ENCODE measurements at places on chromosomes 6 and 20. TPM values are rescaled to one million over a fixed set of nuclear protein-coding genes. Genes with fewer than 3 reads are reported as not detected.
A peak's percentile ranks its signal among the peaks of the same experiment; 100 is the strongest.

- no peak overlapping the region for H3K4me3 ChIP-seq
- H3K27ac ChIP-seq = no peak overlapping the region
- peak; percentile 77 for DNase-seq
- H3K27me3 ChIP-seq = no peaks in the 10 kb centered on the region
Measured at GRCh38 chr6:44512868-44513741, 125.6 kb downstream of the CDC5L start.

DNA sequence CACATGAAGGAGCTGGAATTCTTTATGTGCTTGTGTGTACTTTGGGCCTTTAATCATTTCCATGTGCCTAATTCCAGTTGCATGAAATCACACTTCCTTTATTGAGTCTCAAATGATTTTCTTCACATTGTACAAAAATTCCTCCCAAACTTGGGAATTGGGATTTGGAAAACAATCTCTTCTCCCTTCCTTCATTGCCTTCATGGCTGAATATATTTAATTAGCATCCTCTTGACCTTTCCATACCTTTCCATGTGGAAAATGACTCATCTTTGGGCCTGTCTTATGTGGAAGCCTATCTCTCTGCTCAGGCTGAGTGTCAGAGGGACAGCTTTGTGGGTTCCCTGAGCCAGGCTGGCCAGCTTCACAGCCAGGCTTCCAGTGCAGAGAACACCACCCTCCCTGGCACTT, 33.0 kb upstream of the CDH4 start:
- no peaks in the 10 kb centered on the region for H3K36me3 ChIP-seq
- no peak overlapping the region for H3K4me3 ChIP-seq
- H3K27ac ChIP-seq = no peak overlapping the region
- H3K27me3 ChIP-seq = no peaks in the 10 kb centered on the region
- DNase-seq = no peak

DNA sequence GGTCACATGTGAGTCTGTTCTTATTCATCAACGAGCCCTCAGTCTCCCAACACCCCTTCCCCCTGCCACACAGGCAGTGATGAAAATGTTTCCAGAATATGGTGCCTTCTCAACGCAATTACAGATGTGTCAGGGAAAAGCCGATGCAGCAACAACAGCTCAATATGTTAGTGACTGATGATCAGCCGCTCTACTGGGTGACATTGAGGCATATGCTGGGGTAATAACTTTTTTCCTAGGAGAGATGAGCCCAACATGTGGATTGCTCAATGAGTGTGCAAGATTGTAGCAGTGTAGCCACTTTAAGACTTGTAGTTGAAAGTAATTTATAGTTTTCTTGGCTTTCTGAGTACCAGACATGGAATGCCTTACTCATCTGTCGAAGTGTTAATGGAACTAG, 49.4 kb downstream of the DTD1 start:
- no peaks in the 10 kb centered on the region for H3K4me1 ChIP-seq
- H3K36me3 ChIP-seq = no peaks in the 10 kb centered on the region
- H3K27ac ChIP-seq = no peak overlapping the region
- H3K4me3 ChIP-seq = no peak overlapping the region
- no peaks in the 10 kb centered on the region for H3K27me3 ChIP-seq

- DNase-seq = no peak
- peaks cover 9% of the 10 kb centered on the region for H3K4me1 ChIP-seq
- H3K4me3 ChIP-seq = no peak overlapping the region
- H3K27me3 ChIP-seq = no peaks in the 10 kb centered on the region
Measured at GRCh38 chr20:37725165-37725564, 31.3 kb downstream of the CTNNBL1 start.

GRCh38 chr20:64219202-64219601, 36.3 kb upstream of the PCMTD2 start:
- H3K4me1 ChIP-seq = peaks cover 10% of the 10 kb centered on the region
- no peaks in the 10 kb centered on the region for H3K36me3 ChIP-seq
- H3K27me3 ChIP-seq = no peaks in the 10 kb centered on the region
- no peak overlapping the region for H3K4me3 ChIP-seq

GRCh38 chr6:130524552-130524951, 158.7 kb downstream of the TMEM200A start:
- H3K4me3 ChIP-seq = no peak overlapping the region
- no peaks in the 10 kb centered on the region for H3K27me3 ChIP-seq
- H3K4me1 ChIP-seq = no peaks in the 10 kb centered on the region
- H3K27ac ChIP-seq = no peak overlapping the region
- DNase-seq = no peak

DNA sequence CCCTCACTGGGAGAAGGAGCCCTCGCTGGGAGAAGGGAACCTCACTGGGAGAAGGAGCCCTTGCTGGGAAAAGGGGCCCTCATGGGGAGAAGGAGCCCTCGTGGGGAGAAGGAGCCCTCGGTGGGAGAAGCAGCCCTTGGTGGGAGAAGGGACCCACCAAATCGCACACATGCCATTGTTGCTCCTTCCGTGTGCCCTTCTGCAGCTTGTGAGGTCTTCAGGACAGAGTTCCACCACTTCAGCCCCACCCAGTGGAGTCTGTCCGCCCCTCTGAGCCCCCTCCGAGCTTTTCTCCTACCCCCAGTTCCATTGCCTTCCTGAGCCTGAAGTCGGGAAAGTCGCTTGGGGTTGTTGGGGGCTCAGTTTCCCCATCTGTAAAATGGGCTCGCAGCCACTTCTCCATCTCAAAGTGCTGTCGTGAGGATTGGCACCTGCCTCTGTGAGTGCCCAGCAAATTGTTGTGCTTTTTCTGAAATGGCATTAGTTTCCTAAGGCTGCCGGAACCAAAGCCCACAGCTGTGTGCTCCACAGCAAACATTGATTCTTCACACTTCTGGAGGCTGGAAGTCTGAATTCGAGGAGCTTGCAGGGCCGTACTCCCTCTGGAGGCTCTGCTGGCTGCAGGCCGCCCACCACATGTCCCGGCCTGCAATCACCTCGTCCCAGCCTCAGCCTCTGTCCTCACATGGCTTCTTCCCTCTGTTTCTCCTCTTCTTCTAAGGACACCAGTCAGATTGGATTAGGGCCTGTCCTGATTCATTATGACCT, 124.7 kb upstream of the PMEPA1 start:
- no peaks in the 10 kb centered on the region for H3K27me3 ChIP-seq
- no peak for DNase-seq
- no peak overlapping the region for H3K27ac ChIP-seq
- no peak overlapping the region for H3K4me3 ChIP-seq
- H3K4me1 ChIP-seq = no peaks in the 10 kb centered on the region

DNA sequence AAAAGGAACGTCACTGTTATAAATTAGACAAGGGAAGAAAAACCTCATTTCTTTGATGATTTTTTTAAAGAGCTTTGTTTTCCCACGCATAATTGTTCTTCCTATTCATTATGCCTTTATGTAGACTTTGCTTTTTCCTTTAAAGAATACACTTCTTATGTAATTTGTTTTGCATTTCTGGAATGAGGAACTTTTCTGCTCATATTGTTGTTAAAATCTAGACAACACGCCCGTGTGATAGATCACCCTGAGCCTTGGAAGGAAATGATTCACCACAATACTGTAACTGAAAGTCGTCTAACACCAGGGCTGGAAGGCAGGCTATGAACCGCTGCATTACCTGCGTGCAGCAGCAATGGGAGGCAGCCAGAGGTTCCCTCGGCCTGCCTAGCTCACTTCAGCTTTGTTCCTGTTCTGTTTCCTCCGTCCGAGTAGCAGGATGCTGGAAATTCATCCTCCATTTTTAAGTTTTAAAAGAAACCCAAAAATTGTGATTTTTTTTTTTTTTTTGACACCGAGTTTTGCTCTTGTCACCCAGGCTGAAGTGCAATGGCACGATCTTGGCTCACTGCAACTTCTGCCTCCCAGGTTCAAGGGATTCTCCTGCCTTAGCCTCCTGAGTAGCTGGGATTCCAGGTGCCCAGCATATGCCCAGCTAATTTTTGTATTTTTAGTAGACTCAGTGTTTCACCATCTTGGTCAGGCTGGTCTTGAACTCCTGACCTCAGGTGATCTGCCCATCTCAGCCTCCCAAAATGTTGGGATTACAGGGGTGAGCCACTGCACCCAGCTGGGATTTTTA, 49.6 kb upstream of the ZNF217 start:
- H3K27ac ChIP-seq = peak overlapping the region; percentile 80
- H3K36me3 ChIP-seq = no peaks in the 10 kb centered on the region
- no peaks in the 10 kb centered on the region for H3K27me3 ChIP-seq
- H3K4me1 ChIP-seq = peaks cover 25% of the 10 kb centered on the region
- no peak for DNase-seq

DNA sequence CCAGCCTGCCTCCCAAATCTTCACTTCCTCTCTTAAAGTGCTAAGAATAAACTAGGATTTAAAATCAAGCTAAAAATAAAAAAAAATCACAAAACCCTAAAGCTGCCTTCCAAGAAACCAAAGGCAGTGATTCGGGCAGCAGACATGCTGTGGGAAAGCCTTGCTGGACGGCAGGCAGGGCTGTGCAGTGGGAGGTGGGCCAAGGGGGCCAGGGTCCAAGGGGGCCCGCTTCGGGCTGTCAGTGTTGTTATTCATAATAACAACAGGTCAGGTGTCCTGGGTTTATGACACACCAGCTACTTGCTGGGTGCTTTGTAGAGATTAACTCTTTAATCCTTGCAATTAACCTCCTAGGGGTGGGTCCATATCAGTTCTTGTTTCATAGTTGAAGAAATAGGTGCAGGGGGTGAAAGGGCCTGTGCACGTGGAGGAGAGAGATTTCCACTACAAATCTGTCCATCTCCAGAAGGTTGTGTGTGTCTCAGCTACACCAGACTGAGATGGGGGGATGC, 40.4 kb downstream of the CD40 start:
- no peak for DNase-seq
- H3K27me3 ChIP-seq = no peaks in the 10 kb centered on the region
- no peak overlapping the region for H3K27ac ChIP-seq
- no peaks in the 10 kb centered on the region for H3K4me1 ChIP-seq

GRCh38 chr6:45075246-45075645, 252.9 kb upstream of the RUNX2 start:
- no peaks in the 10 kb centered on the region for H3K36me3 ChIP-seq
- H3K27ac ChIP-seq = no peak overlapping the region
- H3K27me3 ChIP-seq = no peaks in the 10 kb centered on the region
- no peak for DNase-seq

DNA sequence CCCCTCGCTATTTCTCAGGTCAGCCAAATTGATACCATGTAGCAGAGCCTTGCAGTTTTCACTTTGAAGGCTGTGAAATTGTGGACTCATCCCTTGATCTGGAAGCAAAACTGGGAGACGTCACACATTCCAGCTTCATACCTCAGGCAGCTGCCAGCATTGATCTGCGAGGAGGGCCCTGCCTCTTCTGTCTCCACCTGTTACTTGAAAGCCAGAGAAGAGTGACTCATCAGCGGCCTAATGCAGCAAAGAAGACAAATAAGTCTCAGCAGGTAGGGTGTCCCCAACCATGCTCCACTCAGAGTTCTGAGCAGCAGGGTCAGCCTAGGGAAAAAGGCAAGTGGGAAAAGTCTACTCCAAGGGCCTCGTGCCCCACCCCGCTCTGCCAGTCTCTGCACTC, 69.4 kb upstream of the BMP2 start:
- H3K4me1 ChIP-seq = no peaks in the 10 kb centered on the region
- no peak for DNase-seq
- H3K27me3 ChIP-seq = no peaks in the 10 kb centered on the region
- no peak overlapping the region for H3K27ac ChIP-seq
- H3K36me3 ChIP-seq = no peaks in the 10 kb centered on the region

DNA sequence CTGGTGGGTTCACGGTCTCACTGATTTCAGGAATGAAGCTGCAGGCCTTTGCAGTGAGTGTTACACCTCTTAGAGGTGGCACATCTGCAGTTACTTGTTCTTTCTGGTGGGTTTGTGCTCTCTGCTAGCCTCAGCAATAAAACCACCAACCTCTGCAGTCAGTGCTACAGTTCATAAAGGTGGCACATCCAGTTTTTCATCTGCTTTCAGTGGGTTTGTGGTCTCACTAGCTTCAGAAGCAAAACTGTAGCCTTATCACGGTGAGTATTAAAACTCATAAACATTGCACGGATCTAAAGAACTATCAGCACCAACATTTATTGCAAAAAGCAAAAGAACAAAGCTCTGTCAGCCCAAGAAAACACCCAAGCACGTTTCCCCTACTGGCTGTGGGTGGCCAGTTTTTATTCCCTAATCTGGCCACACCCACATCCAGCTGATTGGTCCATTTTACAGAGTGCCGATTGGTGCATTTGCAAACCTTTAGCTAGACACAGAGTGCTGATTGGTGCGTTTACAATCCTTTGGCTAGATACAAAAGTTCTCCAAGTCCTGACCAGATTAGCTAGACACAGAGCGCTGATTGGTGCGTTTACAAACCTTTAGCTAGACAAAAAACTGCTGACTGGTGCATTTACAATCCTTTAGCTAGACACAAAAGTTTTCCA, 3.4 kb upstream of the TMEM14C start:
- peak overlapping the region; percentile 46 for H3K4me3 ChIP-seq
- no peaks in the 10 kb centered on the region for H3K36me3 ChIP-seq

DNA sequence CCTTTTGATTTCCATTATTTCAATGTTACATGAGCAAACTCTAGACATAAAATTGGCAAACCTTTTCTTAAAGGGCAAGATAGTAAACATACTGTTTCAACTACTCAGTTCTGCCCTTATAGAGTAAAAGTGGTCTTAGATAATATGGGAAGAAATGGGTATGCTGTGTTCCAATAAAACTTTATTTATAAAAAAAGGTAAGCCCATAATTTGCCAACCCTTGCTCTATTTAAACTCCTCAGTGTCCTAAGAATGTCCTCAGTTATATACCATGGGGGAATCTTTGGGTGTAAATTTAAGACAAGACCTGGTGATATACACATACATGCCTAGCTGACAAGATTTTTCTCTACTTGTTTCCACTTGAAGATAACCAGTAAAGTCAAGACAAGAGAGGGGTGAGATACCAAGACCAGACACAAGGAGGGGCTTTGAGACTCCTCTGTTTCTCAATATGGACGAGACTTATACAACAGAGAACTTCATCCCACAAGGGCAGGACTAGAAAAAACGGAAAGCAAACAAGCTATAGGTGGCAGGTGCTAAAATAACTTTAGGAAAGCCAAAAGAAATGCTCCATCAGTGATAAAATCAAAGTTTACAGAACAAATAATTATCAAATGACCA, 10.5 kb downstream of the SNX3 start:
- DNase-seq = no peak
- no peaks in the 10 kb centered on the region for H3K27me3 ChIP-seq
- no peak overlapping the region for H3K4me3 ChIP-seq
- H3K27ac ChIP-seq = no peak overlapping the region

DNA sequence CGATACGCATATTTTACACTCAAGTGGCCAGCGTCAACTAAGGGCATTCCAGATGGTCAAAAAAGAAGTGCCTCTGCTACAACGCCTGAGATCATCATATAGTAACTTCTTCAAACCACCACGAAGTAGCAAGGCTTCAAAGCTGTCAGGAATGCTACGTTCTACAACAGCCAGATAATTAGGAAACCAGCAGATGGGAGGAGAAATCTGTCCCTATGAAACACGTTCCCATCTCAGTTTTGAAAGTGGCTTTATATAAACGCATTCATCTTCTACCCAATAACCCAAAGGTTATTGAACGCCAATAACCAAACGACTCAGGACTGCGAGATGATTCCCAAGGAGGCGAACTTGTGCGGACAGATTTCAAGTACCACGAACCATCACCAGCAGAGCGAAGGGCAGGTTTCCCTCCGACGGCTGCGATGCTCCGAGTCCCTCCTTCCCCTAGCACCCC, 1.2 kb downstream of the ABHD12 start:
- DNase-seq = no peak
- peak overlapping the region; percentile 84 for H3K4me3 ChIP-seq
- H3K27me3 ChIP-seq = no peaks in the 10 kb centered on the region
- peaks cover 15% of the 10 kb centered on the region for H3K4me1 ChIP-seq
- peak overlapping the region; percentile 75 for H3K27ac ChIP-seq
- H3K36me3 ChIP-seq = no peaks in the 10 kb centered on the region

Gene RNF182
- total RNA-seq = 2.2 TPM

Gene PNPLA1
- total RNA-seq = not detected

Gene TSHZ2
- 30.4 TPM for total RNA-seq

Gene ARFGEF3
- total RNA-seq = 2.2 TPM

Gene TRIM40
- total RNA-seq = not detected

Gene TNXB
- 207 TPM for total RNA-seq

Measured in vagina (tissue), 2 donors.